ENCODE measurements at places on chromosomes 16 and 17.

DNA sequence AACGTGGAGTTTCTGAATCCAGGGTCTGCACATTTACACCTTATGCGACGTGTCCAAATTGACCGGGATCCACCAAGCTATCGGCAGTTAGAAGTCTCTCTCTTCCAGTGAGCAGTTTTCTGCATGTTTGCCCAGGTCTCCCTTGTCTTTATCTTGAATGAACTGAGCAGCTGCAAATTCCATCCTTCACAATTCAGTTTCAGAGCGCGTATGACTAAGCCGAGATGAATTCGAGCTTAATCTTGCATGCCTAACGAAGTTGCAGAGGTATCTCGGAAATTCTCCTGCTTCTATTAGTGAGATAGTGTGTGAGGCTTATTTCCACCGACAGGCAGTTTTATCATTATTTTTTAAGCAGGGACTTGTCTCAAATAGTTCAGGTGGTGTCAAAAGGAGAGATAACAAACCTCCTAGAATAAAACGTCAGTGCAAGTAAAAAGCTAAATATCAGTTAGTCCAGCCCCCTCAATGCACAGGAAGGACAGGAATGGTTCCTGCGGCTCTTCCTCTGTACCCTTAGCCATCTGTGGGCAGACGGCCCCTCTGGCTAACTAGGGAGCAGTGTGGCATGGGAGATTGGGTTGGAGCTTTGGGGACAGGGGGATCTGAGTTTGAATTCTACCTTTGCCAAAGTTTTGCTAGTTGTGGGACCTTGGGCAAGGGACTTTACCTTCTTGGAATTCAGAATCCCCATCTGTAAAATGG is 93.0 kb upstream of the GPR139 start:
- DNase-seq, result no peak

GRCh38 chr17:18187226-18187625 is 3.6 kb downstream of the ALKBH5 start:
- DNase-seq, result no peak

- no peak for DNase-seq
Measured at GRCh38 chr17:2108170-2108569, 53.3 kb downstream of the HIC1 start.

DNA sequence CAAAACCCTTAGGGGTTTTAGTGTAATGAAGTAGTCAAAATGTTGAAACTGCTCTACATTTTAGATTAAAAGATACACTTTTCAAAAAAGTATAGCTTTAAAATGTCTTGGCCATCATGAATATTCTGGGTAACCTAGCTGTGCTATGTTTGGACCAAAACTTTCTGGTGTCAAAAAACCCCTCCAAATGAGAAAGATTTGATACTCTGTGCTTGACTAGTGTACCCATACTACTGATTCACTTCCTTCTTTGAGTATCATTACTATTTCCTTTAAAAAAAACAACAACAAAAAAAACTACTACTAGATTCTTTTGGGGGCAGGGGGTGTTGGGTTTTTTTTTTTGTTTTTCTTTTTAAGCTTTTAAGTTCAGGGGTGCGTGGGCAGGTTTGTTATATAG is 37.3 kb downstream of the PTRH2 start:
- DNase-seq, result no peak

GRCh38 chr17:78722246-78722761 is 59.8 kb downstream of the CYTH1 start:
- no peak for DNase-seq

- no peak for DNase-seq
Measured at GRCh38 chr17:40430272-40431230, 12.7 kb upstream of the IGFBP4 start.

DNA sequence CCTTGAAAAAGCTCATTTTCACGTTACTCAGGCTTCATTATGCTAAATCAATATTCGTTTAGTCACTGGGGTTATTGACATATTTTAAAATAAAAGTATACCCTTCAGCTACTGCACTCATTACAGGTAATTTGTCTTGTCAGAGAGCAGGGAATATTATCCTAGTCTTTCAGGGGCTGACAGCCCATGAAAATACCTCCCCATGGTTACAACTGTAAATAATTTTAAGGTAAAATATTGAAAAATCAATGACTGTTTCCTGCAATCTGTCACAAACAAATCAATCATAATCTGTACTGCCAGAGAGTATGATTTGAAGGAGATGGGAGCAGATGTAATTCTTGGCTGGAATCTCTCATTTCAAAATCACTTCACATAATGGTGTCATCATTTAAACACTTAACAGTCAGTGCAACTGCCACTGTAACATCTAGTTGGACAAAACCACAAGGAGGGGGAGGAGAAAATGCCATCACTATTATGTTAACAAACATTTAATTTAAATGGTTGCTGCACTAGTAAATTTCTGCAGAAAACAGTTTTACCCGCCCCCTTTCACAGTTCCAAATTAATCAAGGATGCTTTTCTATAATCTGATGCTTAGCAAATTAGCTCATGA is 9.3 kb upstream of the IRX5 start:
- DNase-seq, result no peak

- no peak for DNase-seq
Measured at GRCh38 chr17:2008332-2009126, 16.6 kb downstream of the RTN4RL1 start.

DNA sequence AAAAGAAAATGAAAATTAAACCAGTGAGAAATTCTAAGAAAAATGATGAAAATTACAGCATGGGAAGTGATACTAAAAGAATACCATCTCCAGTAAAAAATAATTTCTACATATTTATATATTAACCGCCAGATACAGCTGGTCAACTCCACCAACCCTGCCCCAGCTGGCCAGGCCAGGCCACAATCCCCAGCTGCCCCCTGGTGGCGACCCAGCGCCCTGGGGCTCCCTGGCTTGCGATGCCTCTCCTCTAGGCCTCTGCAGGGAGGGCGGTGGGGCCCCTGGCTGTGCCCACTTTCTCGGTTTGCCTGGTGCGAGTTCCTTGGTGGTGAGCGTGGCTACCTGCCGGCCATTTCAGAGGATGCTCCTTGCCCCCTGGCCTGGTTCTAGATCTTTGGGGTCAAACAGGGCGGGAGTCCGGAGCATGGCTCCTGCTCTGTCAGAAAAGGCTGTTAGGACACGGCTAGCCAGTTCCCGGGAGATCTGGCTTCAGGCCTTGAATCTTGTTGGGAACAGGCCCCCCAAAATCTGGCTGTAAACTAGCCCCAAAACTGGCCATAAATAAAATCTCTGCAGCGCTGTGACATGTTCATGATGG is 14.5 kb downstream of the GLIS2 start:
- peak; percentile 74 for DNase-seq

DNA sequence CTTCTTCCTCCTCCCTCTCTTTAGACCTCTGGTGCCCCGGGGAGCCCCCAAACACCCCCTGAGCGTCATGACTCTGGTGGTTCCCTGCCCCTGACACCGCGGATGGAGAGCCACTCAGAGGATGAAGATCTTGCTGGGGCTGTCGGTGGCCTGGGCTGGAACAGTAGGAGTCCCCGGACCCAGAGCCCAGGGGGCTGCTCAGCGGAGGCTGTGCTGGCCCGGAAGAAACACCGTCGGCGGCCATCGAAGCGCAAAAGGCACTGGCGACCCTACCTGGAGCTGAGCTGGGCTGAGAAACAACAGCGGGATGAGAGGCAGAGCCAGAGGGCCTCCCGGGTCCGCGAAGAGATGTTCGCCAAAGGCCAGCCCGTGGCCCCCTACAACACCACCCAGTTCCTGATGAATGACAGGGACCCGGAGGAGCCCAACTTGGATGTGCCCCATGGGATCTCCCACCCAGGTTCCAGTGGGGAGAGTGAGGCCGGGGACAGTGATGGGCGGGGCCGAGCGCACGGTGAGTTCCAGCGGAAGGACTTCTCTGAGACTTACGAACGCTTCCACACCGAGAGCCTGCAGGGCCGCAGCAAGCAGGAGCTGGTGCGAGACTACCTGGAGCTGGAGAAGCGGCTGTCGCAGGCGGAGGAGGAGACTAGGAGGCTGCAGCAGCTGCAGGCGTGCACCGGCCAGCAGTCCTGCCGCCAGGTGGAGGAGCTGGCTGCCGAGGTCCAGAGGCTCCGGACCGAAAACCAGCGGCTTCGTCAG is 7.5 kb downstream of the HEXIM2 start:
- DNase-seq, result no peak

DNA sequence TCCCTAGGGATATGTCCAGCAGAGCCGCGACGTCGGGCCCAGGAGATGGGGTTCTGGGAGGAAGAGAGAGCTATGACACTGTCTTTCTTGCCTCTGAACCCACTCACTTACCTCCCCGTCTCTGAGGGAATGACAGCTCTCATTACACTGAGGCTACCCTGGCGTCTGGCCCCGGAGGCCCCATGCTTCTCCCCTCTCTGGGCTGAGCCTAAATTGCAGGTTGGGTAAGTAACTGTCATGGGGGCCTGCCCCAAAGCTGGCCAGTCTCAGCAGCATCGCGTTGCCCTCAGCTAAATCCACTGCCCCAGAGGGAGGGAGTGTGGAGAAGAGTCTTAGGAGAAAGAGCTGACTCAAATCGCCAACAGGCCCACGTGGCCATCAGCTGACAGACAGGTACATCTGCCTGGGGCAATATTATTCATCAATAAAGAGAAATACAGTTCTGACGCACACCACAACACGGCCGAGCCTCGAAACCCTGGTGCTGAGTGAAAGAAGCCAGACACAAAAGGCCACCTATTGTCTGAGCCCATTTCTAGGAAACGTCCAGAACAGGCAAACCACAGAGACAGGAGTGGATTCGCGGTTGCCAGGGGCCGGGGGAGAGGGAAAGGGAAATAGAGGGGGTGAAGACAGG is 156.4 kb downstream of the C16orf95 start:
- no peak for DNase-seq

DNA sequence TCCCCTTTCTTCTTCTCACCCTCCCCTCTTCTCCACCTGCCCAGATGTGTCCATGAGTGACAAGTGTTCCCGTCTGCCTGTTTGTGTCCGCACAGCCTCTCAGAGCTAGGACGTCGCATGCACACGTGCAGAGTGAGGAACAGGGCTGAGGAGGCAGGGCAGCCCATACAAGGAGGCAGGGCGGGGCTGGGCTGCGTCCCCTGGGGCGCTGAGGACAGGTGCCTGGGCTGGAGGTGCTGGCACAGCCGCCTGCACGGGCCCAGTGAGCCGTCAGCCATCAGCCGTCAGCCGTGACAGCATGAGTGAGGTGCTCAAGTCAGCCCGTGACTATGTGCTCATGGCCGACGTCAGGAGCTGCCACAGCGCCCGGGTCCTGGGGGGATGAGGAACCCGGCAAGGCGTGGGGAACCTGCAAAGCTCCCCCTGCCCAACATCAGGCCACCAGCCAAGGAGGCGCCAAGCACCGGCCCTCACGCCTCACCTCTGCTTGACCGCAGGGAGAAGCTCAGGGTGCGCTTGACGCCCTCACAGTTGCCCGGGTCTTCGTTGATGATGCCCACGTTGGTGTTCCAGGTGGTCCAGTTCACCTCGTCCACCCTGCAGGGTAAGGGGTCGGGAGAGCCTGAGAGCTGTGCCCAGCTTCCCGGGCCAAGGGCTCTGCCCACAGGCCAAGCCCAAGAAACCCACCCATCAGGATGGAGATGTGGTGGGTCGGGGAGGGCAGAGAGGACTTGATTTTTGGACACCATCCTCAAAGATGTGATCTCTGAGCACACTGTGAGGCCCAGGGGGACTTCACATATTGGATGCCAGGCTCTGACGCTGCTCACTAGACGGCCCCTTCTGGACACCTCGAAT is 13.7 kb upstream of the TRPV3 start:
- no peak for DNase-seq

- DNase-seq, result no peak
Measured at GRCh38 chr16:64437706-64438324, 684.0 kb downstream of the CDH11 start.

- DNase-seq, result no peak
Measured at GRCh38 chr17:1111599-1112443, 68.0 kb downstream of the ABR start.

- no peak for DNase-seq
Measured at GRCh38 chr16:29742683-29743275, 3.0 kb downstream of the C16orf54 start.

- no peak for DNase-seq
Measured at GRCh38 chr16:27110524-27110896, 43.8 kb downstream of the C16orf82 start.

GRCh38 chr17:32960815-32961214 is 30.8 kb upstream of the SPACA3 start:
- no peak for DNase-seq

- DNase-seq, result no peak
Measured at GRCh38 chr16:53792161-53792951, 88.4 kb downstream of the FTO start.

- DNase-seq, result no peak
Measured at GRCh38 chr17:28718333-28719020, 809 bp upstream of the RAB34 start.

DNA sequence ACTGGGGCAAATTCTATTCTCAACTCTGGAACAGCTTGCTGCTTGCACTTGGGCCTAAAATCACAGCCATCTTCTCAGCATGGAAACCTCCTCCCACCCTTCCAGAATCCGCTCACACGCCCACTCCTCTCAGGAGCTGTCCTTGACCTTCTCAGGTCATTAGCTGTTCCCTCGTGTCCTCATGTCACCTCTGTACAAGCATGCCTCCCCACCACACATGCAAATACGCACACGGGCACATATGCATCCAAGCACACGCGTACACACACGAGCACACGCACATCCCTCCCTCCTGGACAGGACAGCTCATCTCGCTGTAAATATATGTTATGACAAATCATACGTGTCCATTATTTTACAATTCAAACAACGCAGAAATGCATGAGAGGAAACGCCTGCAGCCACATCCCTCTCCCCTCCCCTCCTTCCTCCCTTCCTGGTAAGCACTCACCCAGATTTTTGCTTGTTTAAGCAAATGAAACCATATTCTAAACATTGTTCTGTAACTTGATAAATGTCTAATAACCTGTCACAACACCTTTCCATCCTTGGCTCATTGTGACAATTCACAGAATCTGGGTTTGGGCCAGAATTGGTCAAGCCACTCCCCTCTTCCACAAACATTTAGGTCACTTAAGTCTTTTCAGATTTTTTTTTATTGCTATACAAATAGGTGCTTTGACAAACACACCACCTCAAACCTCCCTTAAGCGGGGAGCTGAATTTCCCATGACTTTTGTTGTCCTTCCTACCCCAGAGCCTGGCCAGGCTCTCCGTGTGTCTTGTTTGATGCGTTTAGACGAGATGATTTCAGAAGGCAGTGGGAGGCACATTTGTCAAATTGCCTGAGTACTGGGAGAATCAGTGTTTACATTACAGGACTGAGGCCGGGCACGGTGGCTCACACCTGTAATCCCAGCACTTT is 41.7 kb downstream of the DNAH17 start:
- DNase-seq, result no peak

GRCh38 chr16:51473091-51473490 is 322.0 kb upstream of the SALL1 start:
- no peak for DNase-seq

DNA sequence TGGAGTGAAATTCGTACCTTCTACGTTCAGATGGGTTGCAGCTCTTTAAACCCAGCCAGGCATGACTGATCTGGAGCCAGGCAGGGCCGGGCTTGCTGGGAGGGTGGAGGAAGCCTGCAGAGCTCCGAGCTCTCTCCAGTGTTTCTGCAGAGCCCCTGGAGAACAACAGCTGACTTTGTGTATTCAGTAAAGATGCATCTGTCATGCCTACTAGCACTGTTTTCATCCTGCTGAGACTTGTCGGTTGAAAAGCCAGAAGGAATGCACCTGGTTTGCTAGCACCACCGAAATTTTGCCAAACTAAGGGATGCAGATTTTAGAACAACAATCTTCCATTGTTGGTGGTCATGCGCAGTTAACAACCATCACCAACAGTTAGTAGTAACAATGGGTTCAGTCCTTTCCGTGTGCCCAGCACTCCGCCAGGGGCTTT is 22.4 kb upstream of the SCNN1B start:
- DNase-seq, result no peak

All from CD4-positive, alpha-beta T cell treated with Interleukin-1 beta for 1 hour (primary cell).